ENCODE measurements at places on chromosomes 3 and 15.
A peak's percentile ranks its signal among the peaks of the same experiment; 100 is the strongest.

DNA sequence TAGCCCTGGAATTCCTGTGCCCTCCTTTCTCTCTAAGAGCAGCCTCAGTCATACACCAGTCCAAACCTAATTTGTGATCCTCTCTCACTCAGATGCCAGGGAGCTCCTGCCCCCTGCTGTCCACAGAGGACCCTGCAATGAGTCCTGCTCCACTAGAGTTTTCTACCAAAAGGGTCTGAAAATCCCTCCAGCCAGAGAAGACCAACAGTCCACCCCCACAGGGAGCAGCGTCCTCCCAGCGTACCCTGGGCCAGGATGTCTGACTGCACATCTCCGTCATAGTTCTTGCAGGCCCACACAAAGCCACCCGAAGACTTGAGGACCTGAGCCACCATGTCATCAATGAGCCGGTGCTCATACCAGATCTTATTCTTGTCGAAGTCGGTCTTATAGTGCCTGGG, 15.4 kb downstream of the IDH2 start:
- DNase-seq, result peak; percentile 56

DNA sequence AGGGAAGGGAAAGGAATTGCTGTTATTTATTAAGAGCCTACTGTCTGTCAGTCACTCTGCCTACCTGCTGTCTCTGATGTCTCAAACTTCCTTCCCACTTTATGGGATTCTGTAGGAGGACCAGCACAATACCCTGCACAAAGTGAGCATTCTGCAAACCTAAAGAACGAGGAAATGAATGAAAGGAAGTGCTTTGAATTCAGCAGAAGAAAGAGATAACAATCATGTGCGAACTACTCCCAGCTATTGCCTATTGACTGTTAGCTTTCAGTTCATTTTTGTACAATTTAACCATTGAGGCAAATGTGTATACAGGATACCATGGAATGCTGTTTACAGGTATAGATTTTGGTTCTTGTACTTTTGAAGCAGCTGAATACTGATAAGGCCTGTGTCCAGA, 66.8 kb downstream of the CMSS1 start:
- no peak for DNase-seq

GRCh38 chr3:131620977-131621376, 118.2 kb upstream of the MRPL3 start:
- no peak for DNase-seq

GRCh38 chr15:96363707-96364106, 33.2 kb downstream of the NR2F2 start:
- DNase-seq, result no peak

DNA sequence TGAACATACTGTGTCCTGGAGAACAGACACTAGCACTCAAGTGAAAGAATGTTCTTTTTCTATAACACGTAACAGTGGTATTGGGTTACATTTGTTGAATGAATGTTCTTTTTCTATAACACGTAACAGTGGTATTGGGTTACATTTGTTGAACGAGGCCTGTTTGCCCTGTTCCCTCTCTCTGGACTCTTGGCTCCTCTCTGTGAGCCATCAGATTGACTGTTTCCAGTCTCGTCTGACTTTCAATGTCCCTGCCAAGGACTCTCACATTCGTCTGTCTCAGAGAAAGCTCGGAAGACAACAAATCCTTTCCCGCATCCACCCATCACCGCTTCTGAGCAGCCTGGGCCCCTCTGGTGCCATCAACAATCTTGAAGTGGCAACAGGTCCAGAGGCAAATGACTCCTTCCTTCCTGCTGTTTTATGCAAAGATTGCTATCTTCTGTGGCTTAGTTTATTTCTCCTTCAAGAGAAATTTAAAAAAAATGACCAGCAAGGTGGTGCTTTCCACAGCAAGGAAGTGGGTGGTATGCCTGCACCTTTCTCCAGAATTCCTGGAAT, 8.0 kb downstream of the TMEM45A start:
- DNase-seq, result no peak

DNA sequence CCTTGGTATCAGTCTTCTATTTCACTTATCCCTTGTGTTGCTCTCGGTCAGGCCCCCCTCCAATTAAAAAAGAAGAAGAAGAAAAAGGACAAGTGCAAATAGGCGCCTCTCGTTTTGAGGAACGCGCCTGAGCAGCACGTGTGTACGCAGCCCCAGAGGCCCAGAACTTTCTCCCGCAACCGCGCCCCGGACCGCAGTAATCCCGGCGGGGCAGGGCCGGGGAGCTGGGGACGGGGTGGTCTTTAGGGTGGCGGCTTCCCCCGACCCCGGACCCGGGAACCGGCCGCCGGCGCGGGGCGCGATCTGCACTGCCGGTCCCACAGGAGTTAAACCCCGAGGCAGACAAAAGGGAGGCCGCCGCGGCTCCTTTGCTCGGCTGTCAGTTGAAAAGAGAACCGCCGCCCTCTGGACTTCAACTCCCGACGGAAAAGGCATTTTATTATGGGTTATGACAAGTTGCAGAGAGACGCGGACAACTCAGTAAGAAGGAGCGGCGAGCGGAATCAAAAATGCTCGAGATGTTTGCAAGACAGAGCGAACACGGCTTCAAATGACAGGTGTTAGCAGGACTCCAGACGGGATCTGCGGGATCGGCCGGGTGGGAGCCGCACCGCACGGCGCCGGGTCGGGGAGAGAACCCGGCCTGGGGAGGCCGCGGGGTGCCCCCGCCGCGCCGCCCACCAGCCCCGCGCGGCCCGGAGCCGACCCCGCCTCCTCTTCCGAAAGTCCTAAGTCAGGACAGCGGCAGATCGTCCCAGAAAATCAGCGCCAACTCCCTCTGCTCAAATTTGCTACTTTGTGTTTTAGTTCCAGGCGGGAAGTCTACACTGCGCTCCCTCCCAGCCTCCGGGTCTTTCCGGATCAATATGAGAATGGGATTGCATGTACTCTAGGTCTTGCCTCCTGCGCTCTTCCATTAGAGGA, 79.0 kb downstream of the NR2F2 start:
- DNase-seq, result no peak

- DNase-seq, result peak; percentile 91
These were observed 37.8 kb downstream of the HMCES start for GRCh38 chr3:129316248-129317013.

DNA sequence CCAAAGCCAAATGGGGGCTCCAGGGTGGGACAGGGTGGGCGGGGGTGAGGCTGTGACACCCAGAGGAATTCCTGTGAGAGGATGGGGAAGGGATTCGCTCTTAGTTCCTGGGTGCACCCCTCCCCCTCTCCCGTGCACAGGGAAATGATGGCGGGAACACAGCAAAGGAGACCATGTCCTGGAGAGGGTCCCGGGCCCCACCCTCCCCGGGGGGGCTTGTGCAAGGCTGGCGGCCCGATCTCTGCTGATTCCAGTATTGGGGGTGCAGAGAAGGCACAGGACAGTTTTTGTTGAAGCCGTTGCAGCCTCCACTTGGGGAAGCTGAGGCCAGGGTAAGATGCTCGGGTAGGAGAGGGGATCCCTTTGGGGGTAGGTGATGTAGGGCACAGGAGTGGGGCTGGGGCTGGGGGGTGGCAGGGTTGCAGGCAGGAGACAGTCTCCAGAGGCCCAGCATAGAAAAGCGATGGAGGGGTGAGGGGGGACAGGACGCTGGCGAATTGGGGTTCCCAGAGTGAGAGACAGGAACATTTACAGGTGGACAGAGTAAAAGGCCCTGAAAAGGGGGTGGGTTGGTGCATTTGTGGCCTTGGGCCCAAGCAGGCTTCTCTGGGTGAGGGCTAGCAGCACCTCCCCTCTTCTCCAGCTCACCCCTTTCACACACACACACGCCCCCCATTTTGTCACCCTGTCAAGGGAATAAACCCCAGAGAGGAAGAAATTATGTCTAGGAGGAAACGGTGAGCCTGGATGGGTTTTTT, 38.5 kb downstream of the HMCES start:
- no peak for DNase-seq

DNA sequence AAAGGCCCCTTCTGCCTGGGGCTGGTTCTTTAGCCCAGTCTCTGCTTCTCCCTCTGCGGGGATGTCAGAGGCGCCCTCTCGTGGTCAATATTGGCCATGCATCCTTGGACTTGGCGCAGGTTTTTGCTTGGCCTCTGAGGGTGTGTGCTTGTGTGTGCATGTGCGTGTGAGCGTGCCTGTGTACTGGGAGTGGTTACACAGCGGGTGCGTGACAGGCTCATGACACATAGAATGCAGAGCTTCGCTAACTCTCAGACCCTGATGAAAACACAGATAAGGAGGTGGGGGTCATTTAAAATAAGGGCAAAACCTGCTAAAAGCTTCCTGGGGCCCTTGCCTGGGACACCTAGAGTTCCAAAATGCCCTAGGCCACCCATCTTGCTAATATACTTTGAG, 160.9 kb downstream of the SMAD6 start:
- DNase-seq, result peak; percentile 86

DNA sequence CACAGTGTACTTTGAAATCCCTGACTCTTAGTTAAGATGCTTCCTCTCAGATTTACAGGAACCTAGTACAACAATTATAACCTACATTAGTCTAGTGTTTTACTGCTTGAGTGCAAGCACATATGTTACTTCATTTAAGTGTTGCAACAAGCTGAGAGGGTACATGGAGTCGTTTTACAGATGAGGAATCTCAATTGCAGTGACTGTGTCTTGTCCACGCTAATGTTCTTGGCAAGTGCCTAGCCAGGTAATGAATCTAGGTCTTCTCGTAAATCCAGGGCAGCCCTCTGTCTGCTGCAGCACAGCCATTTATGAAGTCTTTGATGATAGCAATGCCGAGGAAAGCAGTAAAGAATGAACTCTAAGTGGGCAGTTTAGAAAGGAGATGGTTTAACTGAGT, 384.4 kb upstream of the ARPP21 start:
- DNase-seq, result no peak

DNA sequence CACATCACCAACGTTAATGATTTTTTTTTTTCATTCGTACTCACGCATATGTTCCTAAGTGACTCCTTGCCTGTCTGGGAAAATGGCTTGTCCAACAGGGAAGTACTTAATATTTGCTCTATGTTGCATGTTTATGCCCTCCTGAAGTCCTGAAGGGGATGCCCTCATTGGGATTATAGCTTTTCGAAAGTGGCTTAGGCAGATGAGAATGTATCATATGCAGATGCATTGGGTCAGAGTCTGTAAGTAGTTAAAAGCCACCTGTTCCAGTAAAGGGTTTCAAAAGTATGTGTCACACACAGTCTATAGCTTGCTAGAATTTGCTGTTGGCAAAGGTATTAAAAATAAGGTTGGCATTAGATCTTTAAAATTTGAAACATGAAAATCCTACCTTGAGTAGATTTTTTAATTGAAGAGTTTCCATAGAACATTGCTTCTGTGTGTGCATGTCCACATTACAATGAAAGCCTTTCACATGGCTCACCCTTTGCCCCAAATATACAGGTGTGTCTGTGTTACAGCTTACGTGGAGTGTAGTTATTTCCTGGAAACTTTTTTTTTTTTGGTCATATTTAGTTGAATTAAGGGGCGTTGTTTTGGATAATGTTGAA, 2.1 kb downstream of the ABHD17C start:
- DNase-seq, result no peak

DNA sequence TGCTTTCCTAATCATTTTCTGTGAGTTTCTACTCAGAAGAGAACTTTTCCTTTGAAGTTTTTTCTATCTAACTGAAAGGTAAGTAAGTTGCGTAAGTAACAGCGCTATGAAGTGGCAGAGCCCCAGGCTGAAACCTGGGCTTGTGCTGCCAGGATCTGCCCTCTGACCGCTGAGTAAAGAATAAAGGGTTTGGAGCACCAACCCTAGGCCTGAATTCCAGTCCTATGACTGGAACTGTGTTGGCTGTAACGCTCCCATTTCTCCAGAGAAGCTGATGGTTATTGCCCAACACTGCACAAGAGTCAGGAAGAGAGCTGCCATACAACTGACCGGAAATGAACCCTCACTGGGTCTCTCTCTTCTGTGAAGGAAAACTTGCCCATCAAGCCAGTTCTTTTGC, 87.0 kb downstream of the FOXB1 start:
- no peak for DNase-seq

DNA sequence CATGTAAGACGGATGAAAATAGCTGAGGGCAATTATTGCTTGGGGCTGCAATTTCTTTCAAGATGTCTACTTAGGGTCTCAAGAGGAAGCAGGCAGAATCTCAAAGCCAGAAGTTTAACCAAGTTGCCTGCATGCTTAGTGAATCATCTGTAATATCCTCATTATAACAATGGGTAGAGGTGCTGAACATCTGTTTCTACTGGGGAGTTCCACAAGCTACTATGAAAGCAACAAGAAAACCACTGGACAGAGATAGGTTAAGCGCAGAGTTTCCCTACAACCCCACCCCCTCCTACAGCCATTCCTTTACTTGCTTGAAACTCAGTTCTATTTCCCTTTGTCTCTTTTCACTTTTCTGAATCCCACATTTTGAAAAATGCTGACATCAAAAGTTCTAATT, 759.4 kb upstream of the GBE1 start:
- no peak for DNase-seq

GRCh38 chr3:61807865-61808276, 246.5 kb downstream of the PTPRG start:
- DNase-seq, result no peak

DNA sequence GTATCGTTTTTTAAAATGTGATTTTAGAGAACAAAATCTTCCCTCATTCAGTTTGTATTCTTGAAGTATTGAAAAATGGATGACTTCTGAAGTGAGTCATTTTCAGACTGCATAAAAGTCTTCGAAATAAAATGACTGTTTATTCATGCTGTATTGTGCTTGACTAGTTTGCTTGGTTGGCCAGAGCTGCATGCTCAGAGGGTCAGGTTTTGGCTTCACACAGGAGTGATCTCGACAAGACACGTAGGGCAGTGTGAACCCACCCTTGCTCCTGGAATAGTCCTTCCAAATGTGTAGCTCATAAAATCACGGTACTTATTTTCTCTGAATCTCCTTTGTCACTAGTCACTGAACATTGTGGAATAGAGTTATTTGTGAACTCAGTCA, 73.3 kb downstream of the FNDC3B start:
- no peak for DNase-seq

- no peak for DNase-seq
These were observed 61.7 kb upstream of the PPIB start for GRCh38 chr15:64224511-64224910.

DNA sequence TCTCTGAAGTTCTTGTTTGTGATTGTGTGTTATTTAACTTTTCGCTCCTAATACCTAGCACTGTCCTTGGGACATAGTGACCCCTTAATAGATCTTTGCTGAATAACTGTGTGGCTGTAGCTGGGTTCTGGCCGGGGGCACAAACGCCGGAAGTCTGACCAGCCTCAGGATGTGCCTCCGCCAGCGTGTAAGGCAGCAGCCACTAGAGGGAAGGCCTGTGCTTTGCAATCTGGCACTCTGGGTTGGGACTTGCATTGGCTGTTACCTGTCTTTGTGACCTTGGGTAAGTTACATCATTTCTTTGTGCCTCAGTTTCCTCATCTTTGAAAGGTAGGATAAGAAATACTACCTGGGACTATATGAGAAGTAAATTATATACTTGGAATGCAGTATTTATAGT, 158.7 kb downstream of the GHSR start:
- peak; percentile 21 for DNase-seq

GRCh38 chr15:28947221-28947674, 61.5 kb downstream of the APBA2 start:
- DNase-seq, result no peak

DNA sequence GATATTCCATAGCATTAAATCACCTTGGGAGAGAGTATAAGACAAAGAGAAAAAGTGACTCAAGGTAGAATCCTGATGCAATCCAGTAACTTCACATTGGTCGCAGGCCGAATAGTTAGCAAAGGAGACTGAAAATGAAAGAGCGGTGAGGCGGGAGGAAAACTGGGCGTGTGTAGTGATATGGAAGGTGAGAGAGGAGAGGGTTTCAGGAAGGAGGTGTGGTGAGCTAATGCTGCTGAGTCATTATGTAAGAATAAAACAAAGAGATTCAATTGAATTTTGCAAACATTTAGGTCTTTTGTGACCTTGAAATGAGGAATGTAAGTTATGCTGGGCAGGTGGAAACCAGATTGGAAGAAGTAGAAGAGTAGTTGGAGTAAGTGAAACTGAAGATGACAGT, 235.3 kb downstream of the C3orf38 start:
- no peak for DNase-seq

Measured in inflammatory macrophage (primary cell).